GM23248 (cell line): ENCODE measurements at places on chromosomes 4 and X. TPM values are rescaled to one million over a fixed set of nuclear protein-coding genes. Genes with fewer than 3 reads are reported as not detected.

The COL4A6 gene
- 0.06 and 0.11 TPM in 2 replicates for polyA plus RNA-seq

DNA sequence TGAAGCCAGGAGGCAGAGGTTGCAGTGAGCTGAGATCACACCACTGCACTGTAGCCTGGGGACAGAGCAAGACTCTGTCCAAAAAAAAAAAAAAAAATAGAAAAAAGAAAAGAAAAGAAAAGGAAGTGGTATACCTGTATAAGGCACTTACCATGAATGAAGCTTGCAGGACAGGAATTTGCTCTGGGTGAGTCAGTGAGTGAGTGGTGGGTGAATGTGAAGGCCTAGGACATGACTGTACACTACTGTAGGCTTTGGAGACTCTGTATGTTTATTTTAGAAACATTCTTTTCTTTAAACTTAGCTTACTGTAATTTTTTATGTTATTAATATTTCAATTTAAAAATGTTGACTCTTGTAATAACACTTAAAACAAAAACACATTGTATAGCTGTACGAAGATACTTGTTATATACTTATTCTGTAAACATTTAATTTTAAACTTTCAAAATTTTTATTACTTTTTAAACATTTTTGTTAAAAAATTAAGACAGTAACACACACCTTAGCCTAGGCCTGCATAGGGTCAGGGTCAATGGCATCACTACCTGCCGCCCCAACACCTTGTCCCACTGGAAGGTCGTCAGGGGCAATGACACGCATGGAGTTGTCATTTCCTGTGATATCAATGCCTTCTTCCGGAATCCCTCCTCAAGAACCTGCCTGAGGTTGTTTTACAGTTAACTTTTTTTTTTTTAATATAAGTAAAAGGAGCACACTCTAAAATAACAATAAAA, 78.7 kb downstream of the CLNK start:
- DNase-seq: peak; percentile 64

DNA sequence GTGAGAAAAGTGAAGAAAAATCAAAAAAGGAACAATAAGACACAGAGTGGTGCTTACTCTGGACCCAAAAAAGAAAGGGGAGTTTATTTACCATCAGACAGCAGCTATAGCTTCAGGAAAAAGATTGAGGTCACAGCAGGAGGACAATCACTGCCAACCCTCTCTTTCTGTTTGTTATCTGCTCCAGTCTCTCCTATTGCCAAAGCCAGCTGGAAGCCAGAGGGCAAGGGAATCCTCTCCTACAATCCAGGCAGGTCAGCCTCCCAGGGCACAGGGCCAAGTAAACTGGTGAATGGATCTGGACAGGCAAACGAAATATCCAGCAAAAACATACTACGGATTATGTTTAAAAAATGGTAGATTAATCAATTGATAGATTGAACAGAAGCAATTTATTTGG, 306.9 kb upstream of the SLIT2 start:
- DNase-seq: no peak

The ITIH6 gene
- polyA plus RNA-seq: not detected in 2 replicates
